SHP77 (cell line): ENCODE measurements at places on chromosomes 7 and 10.

DNA sequence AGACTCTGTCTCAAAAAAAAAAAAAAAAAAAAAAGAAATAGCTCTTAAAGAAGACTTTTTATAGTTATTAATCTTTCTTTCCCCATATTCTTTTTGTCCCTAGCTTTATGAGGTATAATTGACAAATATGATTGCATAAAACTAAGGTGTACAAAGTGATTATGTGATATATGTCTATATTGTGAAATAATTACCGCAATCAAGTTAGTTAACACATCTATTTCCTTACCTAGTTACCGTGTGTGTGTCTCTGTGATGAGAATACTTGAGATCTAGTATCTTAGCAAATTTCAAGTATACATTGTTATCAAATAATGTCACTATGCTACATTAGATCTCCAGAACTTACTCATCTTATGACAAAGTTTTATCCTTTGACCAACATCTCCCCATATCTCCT, 30.7 kb upstream of the UBN2 start:
- DNase-seq: no peak

GRCh38 chr7:135801877-135802276, 53.3 kb upstream of the FAM180A start:
- peak; percentile 55 for DNase-seq

DNA sequence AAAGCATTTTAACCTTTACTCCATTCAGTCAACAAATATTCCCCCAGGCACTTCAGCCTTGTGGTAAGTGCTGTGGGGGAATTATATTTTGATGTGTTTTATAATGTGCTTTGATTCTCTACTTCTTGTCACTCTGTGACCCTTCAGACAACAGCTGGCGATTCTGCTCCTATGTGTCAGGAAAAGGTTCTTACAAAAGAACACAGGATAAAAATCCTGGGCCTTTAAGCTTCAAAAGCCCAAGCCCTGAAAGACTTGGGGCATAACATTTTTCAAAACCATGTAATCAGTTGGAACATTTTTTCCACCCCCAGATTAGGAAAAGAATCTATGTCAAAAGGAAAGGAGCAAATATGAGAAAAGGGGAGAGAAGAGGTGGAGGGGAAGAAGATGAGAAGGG, 37.8 kb upstream of the LRRC17 start:
- DNase-seq: no peak

DNA sequence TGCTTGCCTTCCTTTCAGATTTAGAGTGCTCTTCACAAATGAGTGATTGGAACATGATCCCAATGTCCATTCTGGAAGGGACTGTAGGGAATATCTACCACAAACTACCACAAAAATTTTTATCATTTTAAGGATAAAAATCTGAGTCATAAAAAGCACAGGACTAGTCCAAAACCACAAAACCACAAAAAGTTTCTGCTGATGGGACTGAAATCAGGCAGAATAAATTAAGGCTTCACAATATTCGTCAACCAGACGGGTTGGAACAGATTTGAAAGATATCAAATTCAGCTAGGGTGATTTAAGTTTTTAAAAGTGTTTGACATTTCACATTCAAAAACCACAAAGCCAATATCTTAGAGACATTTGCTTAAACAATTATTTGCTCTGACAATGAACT, 100.1 kb upstream of the PTN start:
- no peak for DNase-seq

- no peak for DNase-seq
Measured at GRCh38 chr7:28855538-28856217, 102.5 kb downstream of the TRIL start.

DNA sequence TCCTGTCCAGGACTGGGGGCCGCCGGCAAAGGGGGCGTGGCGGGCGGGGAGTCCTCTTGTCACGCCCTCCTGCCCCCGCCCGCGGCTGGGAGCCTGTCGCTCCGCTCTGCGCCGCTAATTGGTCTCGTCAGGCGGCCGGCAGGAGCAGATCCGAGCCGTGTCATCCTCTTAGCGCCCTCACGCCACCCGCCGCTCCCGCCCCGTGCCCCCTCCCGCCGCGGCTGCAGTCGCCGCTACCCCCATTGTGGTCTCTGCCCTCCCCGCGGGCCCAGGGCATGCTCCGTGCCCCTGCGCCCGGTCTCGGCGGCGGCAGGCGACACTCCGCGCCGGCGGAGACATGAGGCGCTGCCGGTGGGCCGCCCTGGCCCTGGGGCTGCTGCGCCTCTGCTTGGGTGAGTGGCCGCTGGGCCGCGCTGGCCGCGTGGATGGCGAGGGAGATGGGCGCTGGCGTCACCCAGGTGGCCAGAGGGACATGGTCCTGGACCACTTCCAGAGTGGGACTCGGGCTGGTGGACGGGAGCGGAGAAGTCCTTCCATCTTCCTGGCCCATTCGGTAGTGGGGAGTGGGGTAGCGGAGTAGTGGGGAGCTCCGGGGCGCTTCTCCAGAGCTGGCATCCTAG, at the start of gene CDHR1:
Gene CDHR1, plus strand, starts transcription at position 114 of the 620 bp plus-strand sequence. Its CDS starts 224 bp downstream, at position 338.
- no peak for DNase-seq

GRCh38 chr7:94391726-94392392, 2.8 kb upstream of the COL1A2 start:
- no peak for DNase-seq

DNA sequence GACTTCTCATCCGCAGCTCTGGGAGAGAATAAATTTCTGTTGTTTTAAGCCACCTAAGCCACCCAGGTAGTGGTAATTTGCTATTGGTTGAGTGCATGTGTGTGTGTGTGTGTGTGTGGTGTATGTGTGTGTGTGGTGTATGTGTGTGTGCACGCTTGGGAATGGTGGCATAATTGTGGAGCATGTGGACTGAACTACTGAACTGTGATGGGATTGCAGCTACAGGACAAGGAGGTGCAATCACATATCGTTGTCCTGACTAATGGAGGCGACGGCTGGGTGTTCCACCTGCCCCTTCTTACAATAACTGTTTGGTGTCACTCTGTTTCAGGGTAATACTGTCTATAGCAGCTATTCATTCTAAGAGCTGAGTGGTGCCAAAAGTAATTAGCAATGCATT, 448.7 kb upstream of the PFKP start:
- DNase-seq: no peak

- DNase-seq: no peak
Measured at GRCh38 chr10:93751124-93751523, 6.6 kb upstream of the LGI1 start.

DNA sequence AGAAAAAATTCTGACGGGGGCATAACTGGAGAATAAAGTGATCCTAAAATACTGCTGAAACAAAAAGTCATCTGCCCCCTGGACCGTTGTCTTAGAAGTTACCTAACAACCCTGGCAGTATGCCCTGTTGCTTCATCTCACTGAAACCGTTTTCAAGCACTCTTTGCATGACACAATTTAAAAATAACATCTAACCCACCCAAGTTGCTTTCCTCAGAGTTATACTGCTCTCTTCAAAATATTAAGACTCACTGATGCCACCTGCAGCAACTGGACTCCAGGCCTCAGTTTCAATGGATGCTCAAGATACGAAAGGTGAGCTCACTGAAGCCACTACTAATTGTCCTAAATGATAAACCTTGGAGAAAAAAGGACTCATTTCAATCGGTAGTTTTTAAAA, 57.4 kb downstream of the CDK6 start:
- DNase-seq: no peak

GRCh38 chr7:30430276-30430675, 48.3 kb downstream of the NOD1 start:
- DNase-seq: no peak

DNA sequence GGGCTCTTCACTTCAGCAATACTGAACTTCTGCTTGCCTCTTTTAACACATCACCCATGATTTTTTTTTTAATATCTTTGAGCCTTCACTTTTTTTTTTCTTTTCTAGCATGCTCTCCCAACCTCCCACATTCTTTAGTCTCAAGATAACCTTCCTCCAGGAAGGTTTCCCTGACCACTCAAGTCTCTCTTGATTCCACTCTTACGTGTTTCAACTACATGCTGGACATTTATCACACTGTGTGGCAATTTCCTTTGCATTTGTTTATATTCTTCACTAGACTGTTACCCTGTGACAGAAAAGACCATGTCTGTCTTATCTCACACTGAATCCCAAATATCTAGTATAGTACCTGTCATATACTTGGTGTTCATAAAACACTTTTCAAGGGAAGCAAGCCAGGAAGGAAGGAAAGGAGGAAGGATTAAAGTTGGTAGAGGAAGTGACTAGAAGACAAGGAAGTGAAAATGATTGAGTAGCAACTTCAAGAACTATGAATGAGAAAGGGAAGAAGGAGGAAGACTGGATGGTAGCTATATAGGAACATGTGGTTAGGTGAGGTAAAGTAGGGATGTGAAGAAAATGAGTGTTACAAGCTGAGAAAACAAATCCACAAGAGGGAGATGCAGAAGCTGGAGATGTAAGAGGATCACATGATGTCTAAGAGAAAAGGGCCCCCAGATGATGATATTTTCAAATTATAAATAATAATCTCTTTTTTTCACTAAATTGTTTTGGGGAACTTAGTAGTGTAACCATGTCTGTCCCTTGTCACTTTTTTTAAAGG, 40.4 kb downstream of the IFIT5 start:
- no peak for DNase-seq

GRCh38 chr7:30997316-30997715, 33.6 kb downstream of the GHRHR start:
- no peak for DNase-seq

GRCh38 chr10:92742331-92743228, 52.8 kb downstream of the HHEX start:
- no peak for DNase-seq

GRCh38 chr7:129678606-129679005, 67.1 kb downstream of the NRF1 start:
- no peak for DNase-seq

DNA sequence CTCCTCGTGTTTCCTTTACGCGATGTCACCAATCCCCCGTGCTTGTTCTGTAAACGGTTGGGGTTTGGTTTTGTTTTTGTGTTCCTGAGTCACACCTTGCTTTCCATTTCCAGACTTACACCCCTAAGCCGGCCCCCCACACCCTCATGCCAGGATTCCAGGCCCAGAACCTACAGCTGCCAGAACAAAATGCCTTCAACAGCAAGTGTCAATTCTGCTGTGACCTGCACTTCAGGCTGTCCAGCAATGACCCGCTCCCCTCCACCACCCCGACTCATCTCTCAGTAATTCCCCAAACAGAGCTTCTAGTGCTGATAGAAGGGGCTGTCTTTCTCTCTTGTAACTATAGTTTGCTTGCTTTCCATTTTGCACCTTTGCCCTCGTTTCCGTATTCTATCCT, 722.1 kb upstream of the CELF2 start:
- DNase-seq: no peak

GRCh38 chr7:158949359-158949758, 93.0 kb downstream of the DYNC2I1 start:
- DNase-seq: no peak

GRCh38 chr7:49425277-49425818, 348.1 kb upstream of the VWC2 start:
- DNase-seq: no peak

DNA sequence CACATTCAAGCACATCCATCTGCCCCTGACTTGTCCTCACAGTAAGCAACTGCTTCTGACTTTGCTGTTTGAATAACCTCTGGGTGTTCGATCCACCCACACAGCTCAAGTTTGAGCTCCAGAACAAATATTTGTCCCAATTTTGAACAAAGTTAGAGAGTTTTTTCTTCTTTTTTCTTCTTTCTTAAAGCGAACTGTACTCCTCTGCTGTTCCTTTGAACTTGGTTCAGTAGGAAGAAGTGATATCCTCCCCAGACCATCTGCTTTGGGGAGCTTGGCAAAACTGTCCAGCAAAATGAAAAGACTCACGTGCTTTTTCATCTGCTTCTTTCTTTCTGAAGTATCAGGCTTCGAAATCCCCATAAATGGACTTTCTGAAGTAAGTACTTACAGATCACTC, at the start of gene ITIH2:
Gene ITIH2, plus strand, starts transcription at position 177 of the 400 bp plus-strand sequence. Its CDS starts 119 bp downstream, at position 296.
- DNase-seq: no peak

GRCh38 chr10:6162589-6163356, 40.0 kb upstream of the PFKFB3 start:
- no peak for DNase-seq

DNA sequence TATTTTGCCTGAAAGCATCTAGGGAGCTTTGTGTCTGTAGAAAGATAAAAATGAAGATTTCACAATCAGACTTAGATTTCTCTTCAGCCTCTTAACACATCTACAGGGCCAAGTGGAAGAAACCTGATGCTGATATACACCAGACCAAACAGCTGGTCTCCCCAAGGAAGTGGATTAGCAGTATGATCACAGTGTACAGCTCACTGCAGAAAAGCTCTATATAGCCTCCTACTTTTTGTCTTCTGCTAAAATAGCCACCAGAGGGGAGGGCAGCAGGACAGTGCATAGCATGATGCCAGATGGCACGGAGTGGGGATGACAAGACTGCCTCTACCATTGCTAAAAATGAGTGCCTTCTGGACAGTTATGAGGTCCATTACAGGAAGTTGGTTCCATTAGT, 16.0 kb downstream of the FAM13C start:
- DNase-seq: no peak

- no peak for DNase-seq
Measured at GRCh38 chr10:95391581-95392216, 100.9 kb upstream of the PDLIM1 start.

- no peak for DNase-seq
Measured at GRCh38 chr10:30467651-30468338, 33.8 kb downstream of the MAP3K8 start.

GRCh38 chr10:71740069-71740653, 20.6 kb upstream of the C10orf105 start:
- DNase-seq: no peak

DNA sequence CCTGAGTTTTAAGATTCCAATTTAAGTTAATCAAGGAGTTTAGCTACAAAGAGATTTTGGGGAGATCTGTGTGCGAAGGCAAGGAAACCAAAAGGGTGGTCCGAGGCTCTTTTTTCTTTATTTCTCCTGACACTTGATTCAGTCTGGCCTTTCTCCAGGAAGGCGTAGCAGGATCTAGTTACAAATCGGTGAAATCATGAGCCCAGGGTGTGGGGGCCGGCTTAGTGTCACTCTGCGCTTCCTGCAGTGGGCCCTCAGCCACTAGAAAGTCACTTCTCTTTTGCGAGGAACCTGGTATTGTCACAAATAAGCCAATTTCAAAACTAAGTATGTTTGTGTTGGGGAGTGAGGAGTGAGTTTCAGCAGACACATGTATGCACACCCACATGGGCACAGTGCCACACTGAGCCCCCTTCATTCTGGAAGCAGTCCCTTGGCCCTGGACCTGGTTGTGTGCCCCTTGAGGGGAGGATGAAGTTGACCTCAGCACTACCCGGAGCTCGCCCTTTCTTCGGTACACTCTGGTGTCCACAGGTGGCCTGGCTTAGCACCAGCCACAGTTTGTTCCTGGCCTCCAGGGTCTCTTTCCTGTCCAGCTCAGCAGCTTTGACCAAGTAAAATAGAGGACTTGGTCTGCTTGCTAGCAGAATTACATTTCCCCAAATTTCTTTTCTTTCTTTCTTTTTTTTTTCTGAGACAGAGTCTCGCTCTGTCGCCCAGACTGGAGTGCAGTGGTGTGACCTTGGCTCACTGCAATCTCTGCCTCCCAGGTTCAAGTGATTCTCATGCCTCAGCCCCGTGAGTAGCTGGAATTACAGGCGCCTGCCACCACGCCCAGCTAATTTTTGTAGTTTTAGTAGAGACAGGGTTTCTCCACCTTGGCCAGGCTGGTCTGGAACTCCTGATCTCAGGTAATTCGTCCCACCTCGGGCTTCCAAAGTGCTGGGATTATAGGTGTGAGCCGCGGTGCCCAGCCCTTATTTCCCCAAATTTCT, 84.0 kb upstream of the BTBD16 start:
- no peak for DNase-seq
